ENCODE measurements at places on chromosomes 2 and 18.
A peak's percentile ranks its signal among the peaks of the same experiment; 100 is the strongest.

GRCh38 chr18:10760986-10761385 lies 235.2 kb downstream of the NAPG start:
- no peak for DNase-seq

DNA sequence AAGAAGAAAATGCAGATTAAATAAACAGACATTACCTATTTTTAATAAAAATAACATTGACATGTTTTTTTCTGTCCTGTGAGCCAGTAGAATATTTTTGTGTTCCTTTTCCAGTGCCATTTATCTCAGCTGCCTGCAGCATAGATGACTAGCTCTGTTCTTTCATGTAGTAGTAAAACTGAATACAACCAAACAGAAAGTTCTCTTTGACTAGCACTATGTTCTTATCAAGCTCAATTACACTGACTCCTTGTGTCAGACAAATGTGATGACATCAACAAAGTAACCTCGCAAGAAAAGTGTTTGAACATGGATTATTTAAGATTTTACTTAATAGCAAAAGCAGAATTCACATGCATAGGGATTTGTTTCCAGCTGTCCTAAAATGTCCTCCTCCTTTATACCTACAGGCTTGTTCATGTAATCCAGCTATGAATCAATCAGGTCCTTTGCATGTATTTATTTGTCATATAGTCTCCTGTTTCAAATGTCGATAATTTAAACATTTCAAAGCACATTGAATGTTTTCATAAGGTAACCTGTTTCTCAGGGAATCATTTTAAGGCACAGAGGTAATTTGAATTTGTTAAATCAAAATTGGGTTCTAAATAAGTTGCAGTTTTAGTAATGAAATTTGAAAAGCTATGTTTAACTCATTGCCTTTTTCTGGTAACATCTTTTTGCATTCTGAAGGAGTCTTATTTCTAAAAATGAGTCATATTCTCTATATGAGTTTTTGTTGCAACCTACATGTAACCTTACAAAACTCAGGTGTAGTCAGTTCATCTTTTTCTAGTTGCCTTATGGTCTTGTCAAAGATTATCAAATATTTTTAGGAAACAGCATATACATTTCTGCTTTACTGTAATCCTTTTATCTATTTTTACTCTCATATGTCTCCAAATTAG lies 215.3 kb upstream of the GULP1 start:
- DNase-seq, result no peak

DNA sequence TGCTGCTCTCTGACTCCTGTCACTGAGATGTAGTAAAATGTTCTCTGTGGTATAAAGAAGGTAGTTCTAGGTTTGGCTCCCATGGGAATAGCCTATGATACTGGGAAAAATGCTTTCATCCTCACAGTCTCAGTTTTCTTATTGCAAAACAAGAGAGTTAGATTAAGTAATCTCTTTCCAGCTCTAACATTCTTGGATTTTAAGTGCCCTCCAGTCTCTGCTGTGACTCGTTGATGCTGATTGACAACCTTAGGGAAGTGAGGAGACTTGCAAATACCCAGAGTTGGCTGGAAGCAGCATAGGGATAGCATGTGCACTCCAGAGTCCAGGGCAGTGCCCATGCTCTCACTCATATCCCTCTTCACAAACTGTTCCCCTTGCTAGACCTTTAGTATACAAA lies 534.9 kb downstream of the SLC4A3 start:
- DNase-seq, result no peak

GRCh38 chr2:120856421-120856862 lies 120.8 kb downstream of the GLI2 start:
- no peak for DNase-seq

- DNase-seq, result peak; percentile 29
Observed at GRCh38 chr2:8232871-8233270, 449.0 kb upstream of the ID2 start.

DNA sequence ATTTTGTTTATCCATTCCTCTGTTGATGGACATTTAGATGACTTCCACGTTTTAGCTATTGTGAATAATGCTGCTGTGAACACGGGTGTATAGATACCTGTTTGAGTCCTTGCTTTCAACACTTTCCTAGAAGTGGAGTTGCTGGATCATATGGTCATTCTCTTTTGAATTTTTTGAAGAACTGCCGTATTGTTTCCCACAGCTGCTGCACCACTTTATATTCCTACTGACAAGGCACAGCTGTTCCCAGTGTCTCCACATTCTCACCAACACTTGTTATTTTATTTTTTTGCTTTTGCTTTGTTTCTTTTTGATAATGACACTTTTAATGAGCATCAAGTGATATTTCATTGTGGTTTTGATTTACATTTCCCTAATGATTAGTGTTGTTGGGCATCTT lies 41.4 kb upstream of the KCNJ13 start:
- no peak for DNase-seq

DNA sequence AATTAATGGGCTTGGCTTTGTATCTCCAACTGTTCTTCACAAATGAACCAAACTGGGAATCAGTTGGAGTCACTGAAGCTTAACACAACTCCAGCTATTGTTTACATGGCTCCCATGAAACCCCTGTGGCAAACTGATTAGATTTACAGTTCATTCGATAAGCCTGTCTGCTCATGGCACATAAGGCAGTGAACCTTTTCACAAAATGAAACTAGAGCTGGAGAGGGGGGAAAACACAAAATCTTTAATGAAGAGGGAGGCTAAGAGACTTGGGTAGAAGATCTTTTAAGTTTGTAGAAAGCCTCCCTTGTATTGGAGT lies 11.6 kb upstream of the ITGA6 start:
- no peak for DNase-seq

DNA sequence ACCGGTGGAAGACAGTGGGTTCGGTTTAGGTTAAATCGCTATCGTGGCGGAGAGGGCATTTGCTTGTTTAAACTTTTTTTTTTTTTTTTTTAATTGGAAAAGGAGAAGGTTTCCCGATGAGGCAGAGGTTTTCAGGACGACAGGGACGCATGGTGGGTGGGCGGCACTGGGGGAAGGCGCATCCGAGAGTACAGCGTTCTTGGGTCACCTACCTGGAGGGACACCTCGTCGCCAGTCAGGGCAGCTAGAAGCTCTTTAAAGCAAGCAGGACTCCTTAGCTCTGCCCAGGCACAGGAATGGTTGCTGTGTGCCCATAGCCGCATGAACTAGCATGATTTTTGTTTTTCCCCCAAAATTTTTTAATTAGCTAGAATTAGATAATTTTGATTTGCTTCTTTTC lies 437 bp downstream of the LDLRAD4 start:
- no peak for DNase-seq

DNA sequence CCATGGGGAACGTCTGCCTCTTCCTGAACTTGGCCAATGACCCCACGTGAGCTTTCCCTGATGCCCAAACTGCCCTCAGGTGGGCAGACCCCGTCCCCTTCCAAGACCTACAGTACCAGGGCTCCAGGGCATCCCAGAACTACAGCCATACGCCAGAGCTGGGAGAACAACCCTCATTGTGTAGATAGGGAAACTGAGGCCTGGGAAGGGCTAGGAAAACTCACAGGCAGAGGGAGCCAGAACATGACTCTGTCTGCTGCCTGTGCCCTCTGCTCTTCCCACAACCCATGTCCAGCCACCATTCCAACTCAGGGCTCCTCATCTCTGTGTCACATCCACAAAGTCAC lies 16.8 kb upstream of the ANKRD53 start:
- no peak for DNase-seq

GRCh38 chr18:26919627-26920026 lies 54.1 kb upstream of the AQP4 start:
- DNase-seq, result no peak

DNA sequence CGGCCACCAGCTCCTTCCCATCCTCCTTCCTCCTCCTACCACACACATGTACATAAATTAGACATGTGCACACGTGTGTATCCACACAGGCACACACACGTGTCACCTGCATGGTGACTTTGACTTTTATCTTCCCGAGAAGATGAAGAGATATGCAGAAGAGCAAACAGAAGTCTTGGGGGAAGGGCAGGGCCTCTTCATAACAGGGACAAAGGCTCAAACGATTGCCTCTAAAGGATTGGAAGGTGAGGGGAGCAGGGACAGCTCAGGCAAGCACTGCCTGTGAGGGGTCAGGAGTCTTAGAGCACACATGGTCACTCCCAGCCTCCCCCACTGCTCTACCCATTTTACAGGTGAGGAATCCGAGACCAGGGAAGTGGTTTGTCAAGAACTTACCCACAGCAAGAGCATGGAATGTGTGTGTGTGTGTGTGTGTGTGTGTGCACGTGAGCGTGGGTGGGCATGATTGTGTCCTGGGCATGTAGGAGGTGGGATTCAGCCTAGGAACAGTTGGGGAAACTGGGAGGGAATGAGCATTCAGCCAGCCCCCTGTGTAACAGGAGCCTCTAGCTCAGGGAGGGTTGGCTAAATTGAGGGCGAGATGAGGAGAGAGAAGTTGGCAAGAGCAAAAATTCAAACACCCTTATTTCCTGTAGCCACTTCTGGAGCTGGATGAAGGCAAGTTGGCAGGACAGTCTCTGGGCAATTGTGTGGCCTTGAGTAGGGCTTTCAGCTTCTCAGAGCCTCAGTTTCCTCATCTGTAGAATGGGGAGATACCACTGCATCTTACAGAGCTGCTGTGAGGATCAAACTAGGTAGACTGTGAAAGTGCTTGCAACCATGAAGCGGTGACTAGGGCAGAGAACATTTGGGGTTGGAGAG lies 24.2 kb downstream of the CIB4 start:
- no peak for DNase-seq

- peak; percentile 73 for DNase-seq
Observed at GRCh38 chr2:157327621-157328500, 2.2 kb upstream of the ERMN start.

GRCh38 chr18:65943268-65943667 lies 192.5 kb downstream of the CDH7 start:
- no peak for DNase-seq

GRCh38 chr2:218781691-218782527 lies at the start of gene CYP27A1:
CYP27A1 (plus strand) TSS chr2:218782147; CDS start chr2:218782183, 36 bp downstream.
- DNase-seq, result peak; percentile 65

- DNase-seq, result no peak
Observed at GRCh38 chr2:233702238-233702637, 9.5 kb downstream of the UGT1A6 start.

DNA sequence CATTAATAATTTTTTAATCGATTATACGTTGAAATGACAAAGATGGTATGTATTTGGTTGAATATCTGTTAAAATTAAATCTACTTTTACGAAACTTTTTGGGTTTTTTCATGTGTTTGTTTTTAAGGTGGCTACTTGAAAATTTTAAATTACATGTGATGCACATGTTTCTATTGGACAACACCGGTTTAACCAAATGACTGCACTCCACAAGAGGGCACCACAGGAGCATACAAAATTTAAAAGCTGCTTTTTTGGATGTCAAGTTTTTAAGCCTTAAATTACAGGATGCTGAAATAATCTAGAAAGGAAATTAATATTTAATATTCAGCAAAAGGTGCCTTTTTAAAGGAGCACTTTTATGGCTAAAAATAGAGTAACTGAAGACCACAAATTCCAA lies 98.7 kb downstream of the ACVR1 start:
- DNase-seq, result peak; percentile 62

DNA sequence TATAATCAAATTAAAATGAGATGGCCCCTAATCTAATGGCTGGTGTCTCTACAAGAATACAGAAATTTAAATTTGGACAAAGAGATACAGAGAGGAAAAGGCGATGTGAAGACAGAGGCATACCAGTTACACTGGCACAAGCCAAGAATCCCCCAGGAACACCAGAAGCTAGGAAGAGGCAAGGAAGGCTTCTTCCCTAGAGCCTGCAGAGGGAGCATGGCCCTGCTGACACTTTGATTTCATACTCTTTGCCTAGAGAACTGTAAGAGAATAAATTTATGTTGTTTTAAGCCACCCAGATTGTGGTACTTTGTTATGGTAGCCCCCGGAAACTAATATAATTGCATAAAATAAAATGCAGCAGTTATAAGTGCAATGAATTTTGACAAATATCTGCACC lies 671.4 kb downstream of the MBD2 start:
- no peak for DNase-seq

GRCh38 chr2:44109166-44109565 lies 59.5 kb upstream of the PPM1B start:
- DNase-seq, result peak; percentile 22

DNA sequence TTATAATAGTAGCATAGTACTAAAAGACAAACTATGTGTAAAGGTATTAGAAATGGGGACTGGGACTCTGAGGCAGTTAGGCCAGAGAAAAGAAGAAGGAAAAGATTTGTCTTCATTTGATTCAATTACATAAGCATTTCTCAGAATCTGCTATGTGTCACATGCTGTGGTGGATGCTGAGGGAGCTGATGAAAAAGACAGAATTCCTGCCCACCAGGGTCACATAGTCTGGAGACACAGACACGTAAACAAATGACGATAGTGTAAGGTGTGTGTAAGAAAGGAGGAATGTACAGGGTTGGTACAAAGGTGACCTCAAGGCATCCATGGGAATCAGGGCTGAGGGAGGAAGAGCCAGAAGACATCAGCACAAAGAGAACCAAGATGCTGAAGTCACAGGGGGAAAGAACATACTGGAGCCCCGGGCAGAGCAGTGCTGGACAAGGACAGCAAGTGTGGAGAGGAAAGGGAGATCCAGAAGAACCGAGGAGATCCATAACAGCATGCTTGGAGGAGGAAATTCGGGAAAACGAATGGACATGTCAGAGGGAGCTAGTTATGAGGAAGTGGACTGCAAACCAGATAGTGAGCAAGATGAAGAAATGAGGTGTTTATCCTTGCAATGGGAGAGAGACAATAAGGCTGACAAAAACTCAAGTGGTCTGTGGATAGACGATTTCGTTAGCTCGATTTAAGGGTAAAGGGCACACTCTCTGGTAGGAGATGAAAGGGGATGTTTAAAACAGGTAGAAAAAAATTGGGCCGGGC lies 1.2 kb upstream of the MAPRE3 start:
- DNase-seq, result peak; percentile 58

DNA sequence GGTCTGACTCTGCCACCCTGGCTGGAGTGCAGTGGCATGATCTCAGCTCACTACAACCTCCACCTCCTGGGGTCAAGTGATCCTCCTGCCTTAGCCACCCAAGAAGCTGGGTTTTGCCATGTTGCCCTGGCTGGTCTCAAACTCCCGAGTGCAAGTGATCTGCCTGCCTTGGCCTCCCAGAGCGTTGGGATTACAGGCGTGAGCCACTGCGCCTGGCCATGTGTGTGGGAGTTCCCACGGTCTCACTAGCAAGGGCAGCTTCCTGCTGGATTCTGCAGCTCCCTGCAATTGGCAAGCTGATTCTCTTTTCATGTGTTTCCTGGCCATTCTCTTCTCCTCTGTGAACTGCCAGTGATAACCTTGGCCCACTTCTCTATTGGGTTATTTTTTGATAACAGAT lies 84.0 kb downstream of the USP40 start:
- DNase-seq, result no peak

All from inflammatory macrophage (primary cell).